Lower leg skin (tissue), 4 donors: ENCODE measurements at places on chromosomes 11 and 22. TPM values are rescaled to one million over a fixed set of nuclear protein-coding genes. Genes with fewer than 3 reads are reported as not detected.

The SLC16A8 gene
- total RNA-seq, result 0.20 TPM

The GUCY1A2 gene
- total RNA-seq, result 0.72 TPM

The SPDYC gene
- total RNA-seq, result not detected

- DNase-seq, result no peak
Measured at GRCh38 chr11:103076361-103076760, 15.6 kb downstream of the DCUN1D5 start.

The NOX4 gene
- 4.3 TPM for total RNA-seq

- DNase-seq, result no peak
Measured at GRCh38 chr22:19663286-19663815, 51.0 kb upstream of the SEPTIN5 start.

The MRPL40 gene
- total RNA-seq, result 19.6 TPM

GRCh38 chr11:126546191-126546590 lies 190.7 kb downstream of the ST3GAL4 start:
- DNase-seq, result no peak

GRCh38 chr11:1350086-1350725 lies 39.5 kb upstream of the BRSK2 start:
- DNase-seq, result no peak

The FHIP1B gene
- total RNA-seq, result 61.0 TPM

GRCh38 chr22:28989035-28989464 lies 72.6 kb downstream of the C22orf31 start:
- DNase-seq, result no peak

DNA sequence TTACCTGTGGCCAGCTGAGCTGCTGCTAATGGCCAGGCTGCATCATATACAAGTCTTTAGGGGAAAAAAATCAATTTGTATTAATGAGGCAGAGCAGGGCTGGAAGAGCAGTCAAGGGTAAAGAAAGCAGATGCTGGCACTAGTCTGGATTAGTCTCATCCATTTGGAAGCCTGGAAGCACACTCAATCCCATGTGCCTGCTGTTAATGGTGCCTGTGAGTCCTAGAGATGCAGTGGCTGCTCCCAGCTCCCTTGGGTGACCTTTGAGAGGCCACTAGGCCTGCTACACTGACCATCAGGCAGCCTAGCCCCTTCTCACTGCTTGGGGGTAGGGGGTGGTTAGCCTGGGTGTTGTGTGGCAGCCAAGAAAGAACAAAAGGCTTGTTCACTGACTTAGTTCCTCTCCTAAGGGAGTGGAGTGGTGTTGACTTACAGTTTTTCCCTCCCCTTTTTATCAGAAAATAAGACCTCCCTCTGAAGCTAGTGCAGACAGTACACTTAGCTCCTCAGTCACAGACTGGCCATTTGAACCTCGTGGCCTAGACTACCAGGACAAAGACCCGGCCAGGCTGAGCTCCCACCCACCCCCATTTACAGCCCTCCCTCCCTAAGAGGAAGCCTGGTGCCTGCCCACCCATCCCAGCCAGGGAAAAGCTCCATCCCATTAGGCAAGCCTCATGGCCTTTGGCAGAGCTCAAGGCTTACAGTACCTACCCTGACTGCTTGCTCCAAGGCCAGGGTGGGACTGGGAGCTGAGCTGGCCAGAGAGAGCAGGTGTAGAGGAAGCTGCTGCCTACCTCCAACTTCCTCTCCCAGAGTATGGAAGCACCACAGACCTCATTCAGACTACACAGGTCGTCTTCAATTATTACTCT lies 7.8 kb downstream of the PIK3IP1 start:
- DNase-seq, result peak; percentile 74

The PHOX2A gene
- total RNA-seq, result not detected

DNA sequence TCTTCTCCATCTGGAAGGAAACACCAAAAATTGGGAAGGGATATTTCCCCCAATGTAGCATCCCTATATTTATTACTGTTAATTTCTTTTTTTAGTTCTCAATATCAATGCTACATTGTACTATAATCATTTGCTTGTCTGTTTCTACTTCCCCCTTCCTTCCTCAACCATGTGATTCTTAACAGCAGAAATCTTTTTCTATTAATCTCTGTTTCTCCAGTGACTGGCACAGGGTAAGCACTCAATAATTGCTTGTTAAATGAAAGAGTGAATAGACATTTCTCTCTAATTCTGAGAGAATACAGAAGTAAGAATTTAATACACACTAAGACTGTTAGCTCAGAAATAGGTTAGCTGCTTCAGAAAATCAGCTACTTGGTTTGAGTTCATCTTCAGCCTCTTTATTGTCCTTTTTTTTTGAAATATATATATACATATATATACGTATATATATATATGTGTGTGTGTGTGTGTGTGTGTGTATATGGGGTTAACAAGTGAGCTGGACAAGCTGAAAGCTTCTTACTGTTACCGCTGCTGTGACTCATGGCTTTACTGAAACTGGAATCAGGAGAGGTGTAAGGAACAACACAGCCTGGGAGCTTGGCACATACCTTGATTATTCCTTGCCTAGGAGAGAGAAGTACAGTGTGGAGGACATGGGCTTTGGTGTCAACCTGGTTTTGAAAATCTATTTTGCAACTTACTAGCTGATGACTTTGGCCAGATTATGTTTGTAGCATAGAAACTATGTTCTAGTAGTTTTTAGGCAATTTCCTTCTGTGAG lies 26.2 kb upstream of the PDE3B start:
- no peak for DNase-seq

- DNase-seq, result no peak
Measured at GRCh38 chr11:66337103-66337899, 1.1 kb upstream of the RIN1 start.

- no peak for DNase-seq
Measured at GRCh38 chr22:46791201-46791731, 28.8 kb downstream of the TBC1D22A start.

GRCh38 chr11:112555491-112556364 lies 295.1 kb upstream of the PLET1 start:
- no peak for DNase-seq

DNA sequence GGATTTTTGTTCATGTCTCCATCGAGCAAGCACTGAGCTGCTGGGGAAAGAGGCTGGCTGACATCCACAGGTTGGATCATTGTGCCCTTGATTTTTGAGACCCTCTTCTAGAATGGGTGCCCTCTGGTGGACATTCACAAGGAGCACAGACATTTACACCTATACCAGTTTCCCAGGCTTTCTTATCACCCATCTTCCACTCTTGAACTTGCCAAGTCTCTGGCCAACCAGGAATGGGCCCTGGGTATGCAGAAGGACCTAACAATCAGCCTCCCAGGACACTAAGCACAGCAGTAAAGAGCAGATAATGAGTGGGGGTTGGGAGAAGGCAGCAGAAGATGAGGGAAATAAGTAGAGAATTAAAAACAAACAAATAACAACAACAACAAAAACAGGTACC lies 5.7 kb upstream of the INTS4 start:
- no peak for DNase-seq

The RFPL3 gene
- not detected for total RNA-seq

DNA sequence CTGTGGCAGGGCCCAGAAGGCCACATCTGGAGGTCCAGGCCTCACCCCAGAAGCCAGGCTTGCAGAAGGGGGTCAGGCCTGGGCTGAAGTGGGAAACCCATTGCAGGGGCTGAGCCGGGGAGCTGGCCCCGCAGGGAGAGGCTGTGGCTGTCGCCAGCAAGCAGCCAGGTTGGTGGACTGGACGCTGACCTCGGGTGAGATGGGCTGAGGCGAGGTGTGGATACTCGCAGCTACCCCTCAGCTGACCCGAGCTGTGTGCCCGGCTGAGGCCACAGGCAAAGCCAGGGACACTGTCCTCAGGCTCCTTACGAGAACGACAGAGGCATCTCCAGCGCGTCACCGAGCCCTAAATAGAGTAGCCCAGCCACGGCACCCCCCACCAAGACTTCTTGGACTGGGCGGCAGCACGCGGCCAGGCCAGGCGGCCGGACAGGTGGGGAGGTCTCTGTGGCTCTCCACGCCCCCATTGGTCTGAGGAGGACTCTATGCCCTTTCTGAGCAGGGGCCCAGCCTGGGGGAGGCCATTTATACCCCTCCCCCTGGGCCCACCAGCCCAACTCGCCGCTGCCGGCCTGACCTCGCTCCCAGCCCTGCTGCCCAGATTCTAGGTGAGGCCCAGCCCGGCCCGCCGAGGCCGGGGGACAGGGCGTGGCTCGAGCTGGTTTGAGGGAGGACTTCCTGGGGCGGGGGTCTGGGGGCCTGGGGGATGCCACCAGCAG lies at the start of gene TNNI2:
TSS of gene TNNI2 (plus strand) at position 556 of the 719 bp plus-strand sequence. CDS start 716 bp downstream, outside the sequence.
- no peak for DNase-seq

DNA sequence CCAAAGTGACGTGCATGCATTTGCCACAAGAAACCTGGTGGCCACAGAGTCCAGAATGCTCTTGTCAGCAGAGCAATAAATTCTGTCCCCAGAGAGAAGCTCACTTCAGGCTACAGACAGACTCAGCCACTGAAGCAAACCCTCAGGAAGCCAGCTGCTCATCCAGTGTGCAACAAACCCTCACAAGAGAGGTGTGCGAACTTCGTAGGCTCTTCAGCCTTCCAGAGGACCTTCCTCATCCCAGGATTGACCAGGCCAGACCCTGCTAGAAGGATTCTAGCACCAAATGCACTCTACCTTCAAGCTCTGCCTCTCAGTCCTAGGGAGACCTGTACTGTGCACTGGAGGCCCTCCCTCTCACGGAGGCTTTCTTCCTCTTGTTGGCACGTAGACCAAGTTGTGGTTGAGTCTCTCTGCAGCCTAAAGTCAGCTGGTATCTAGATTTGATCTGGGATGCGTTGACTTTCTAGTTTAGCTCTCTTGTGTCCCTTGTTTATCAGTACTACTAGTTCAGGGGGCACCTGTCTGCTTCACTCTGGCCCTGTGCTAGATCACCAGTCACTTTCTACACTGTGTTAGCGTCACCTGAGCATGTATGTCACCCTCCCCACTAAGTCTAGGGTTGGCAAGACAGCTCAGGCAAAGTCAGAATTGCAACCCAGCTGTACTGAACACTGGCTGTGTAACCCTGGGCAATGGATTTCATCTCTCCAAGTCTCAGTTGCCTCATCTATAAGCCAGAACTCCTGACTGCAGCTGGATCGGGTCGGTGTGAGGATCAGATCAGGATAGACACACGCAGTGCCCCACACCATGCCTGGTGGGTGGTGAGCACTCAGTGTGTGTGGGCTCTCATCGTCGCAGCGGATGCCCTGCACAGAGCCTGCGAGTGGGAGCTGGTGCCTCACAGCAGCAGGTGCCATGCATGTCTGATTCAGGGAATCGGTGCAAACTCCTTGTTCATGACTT lies 22.1 kb upstream of the TMPRSS13 start:
- peak; percentile 82 for DNase-seq

DNA sequence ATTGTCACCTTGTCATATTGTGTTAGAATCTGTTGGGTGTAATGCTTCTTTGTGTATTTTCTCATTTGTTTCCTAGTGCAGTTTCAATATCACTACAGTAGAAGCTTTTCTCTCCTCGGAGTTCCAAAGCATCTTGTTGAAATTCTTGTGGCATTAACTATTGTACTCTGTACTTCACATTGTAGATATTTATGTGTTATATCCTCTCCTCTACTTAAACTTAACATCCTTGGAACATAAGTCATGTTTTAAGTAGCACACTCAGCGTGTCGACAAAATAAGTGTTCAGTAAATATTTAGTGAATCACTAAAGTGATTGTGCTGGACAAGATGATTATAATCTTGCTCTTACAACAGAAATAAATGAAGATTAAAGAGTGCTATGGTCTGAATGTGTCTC lies 201.7 kb downstream of the ARHGAP42 start:
- no peak for DNase-seq

DNA sequence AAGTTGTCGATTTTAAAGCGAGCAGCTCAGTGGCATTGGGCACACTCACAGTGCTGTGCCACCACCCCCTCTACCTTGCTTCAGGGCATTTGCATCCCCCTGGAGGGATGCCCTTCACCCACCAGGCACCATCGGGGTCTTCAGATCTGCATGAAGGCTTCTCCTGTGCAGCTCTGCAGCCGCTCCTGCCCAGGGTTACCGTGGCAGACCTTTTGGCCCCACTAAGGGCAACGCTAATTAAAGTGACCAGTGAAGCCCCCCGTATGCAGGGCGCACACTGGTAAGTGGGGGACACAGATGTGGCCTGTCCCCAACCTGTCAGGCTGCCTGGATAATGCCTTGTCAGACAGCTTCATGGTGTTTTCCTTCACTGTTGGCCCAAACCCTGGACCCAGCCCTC lies 1117.7 kb downstream of the BRD1 start:
- no peak for DNase-seq

DNA sequence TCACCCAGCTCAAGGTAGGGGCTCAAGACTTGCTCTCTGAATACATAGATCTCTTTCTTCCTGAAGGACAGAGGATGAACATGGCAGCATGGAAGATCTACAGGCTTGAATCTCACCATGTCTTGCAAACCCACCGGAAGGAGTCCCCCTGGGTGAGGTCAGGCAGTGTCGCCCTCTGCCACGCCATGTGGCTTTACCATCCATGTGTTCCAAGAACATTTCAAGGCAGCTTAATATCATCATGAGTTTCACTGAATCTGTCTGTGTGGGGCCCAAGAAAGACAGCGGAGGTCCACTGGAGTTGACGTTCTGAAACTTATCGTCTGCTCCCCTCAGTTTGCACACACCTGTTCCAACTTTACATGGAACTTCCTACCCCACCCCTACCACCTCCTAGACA lies 1202.6 kb downstream of the TBC1D22A start:
- DNase-seq, result no peak

- DNase-seq, result no peak
Measured at GRCh38 chr22:17430412-17430811, 61.2 kb downstream of the CECR2 start.

- DNase-seq, result no peak
Measured at GRCh38 chr11:36051235-36052144, 107.6 kb downstream of the LDLRAD3 start.

The LMNTD2 gene
- 13.1 TPM for total RNA-seq

The OR10AG1 gene
- total RNA-seq, result not detected

GRCh38 chr11:74650498-74650897 lies 58.1 kb downstream of the POLD3 start:
- DNase-seq, result no peak

The APOA4 gene
- total RNA-seq, result not detected

DNA sequence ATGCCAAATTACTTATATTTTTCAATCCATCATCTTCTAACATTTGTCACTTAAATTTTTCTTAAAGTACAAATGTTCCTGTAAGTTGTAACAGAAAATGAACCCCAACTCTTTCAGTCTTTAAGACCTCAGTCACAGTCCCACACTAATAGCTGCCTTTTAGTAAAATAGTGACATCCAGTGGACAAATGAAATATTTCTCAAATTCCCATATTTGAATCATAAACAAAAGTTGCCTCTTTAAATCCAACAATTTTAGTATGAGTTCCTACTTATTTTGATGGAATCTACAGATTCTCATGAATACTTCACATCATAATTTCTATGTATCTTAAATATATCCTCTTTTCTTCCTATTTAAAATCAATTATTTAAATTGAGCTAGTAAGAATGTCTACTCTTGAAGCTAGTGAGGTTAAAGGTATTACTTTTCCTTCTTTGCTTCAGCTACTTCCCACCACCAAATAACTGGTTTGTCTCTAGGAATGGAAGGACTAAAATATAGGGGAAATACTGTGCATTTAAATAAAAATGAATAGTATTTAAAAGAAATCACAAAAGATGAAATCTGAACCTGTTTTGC lies 9.2 kb downstream of the LIN7C start:
- no peak for DNase-seq
